Neural crest cell (in vitro differentiated cells): ENCODE measurements at places on chromosomes 12 and 14. TPM values are rescaled to one million over a fixed set of nuclear protein-coding genes. Genes with fewer than 3 reads are reported as not detected.

The SLC22A17 gene
- total RNA-seq = 39.4 and 42.4 TPM in 2 replicates

The KRT85 gene
- total RNA-seq = not detected in 2 replicates

The PLA2G1B gene
- total RNA-seq = not detected in 2 replicates

The ISM2 gene
- total RNA-seq = 0.16 TPM in 1 of 2 replicates, not detected in the other

The ATL1 gene
- 15.9 and 17.4 TPM in 2 replicates for total RNA-seq

The RNF212B gene
- total RNA-seq = not detected in 2 replicates

The TROAP gene
- total RNA-seq = 88.0 and 91.2 TPM in 2 replicates

DNA sequence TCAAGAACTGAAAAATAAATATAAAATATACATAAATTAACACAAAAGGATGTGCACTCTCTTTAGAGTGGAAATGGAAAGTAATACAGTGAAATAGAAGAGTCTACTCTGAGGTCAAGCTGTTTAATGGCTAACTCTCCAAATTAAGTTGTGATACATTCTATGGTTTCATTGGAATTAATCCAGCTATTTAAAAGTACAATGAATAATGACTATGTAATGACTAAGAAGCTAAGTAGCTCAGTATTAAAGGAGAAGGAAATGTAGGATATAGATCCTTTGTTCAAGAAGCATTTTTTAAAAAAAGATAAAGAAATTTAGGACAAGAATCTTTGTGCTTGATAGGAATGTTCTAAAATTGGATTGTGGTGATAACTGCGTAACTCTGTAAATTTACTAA, 85.3 kb downstream of the LRP6 start:
- no peak for DNase-seq

DNA sequence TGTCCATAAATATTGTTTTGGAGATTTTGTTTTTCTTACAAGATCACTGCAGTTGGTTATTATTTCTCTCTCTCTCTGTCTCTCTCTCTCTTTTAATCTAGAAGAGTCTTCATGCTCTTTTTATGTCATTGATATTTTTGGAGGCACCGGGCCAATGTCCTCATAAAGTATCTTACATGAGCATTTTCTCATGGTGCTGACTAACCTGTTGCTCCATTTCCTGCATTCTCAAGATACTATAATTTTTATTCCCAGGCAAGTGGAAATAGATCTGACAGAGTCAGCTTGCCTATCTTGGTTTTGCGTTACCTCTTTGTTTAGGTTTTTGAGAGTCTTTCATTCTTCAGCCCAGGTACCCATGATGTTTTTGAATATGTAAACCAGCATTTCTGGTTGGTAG, 938.8 kb upstream of the FBXO33 start:
- DNase-seq = no peak

DNA sequence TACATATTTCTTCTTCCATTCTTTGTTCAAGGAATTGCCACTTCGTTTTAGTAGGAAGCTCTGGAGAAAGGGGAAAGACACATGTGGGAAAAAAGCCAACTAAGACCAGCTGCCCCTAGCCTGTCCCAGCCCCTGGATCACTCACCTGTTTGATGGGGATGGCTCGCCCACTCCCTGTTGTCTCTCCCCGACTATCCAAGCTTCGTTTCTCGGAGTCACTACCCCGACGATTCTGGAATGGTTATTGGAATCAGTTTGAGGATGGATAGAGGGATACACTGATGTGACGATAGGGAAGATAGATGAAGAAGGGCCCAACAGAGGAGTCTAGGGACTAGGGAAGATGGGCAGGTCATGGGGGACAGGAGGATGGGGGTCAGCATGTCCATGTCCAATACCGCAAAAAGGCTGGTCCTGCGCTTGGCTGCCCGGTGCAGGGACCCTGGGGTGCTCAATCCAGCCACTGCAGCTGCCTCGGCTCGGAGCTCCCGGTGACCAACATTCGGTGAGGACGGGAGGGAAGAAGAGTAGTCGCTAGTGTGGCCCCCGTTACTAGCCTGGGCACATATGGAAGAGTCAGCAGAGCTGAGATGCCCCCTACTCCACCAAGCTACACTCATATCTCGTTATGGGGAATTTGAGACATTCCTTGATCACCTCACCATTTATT, 7.0 kb downstream of the AGAP2 start:
- no peak for DNase-seq

DNA sequence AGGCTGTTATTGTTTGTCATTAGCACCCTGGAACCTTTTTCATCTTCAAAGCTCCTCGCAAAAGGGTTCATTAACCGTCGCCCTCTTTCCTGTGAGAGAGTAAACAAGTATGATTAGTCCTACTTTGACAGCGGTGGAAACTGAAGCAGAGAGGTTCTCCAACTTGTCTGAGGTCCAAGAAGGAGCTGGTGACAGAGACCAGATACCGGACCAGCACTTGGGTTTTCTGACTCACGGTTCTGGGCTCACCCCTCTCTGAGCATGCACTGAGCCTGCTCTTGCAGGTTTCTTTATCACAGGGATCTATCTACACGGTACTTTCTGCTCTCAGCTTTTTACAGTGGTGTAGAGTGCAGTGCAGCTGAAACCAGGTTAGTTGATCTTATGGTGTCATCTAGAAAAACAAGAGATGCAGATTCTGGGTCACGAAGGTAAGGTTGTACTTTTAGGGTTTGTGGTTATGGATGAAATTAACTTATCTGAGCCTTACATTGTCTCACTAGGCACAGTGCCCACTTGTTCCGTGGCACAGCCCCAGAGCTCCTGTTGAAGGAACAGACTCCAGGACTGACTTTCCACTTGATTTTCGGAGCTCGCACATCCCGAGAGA, 62.1 kb downstream of the PPP2R5C start:
- no peak for DNase-seq

DNA sequence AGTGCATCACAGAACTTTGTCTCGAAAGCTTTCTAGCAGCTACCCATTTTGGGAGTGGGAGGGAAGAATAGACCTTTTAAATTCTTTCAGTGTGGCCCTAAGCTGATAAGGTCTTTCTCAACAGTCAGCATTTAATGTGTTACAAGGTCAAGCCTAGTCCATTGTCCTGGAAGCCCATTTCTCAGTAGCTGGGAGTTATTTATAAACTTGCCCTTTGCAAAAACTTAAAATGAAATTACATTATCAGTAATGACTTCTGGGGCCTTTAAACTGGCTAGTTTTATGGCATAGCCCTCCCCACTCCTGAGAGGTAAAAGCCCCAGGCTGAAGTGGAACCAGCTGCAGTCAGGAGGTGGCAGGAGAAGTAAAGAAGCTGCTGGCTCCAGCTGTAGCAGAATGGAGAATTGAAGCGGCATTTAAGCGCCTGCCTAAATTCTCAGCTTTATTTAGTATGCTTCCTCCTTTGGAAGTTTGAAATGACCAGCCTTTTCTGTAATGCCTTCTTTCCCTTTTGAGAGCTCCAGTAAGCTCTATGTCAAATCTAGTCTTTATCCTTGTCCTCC, 12.4 kb downstream of the COPZ1 start:
- DNase-seq = no peak

DNA sequence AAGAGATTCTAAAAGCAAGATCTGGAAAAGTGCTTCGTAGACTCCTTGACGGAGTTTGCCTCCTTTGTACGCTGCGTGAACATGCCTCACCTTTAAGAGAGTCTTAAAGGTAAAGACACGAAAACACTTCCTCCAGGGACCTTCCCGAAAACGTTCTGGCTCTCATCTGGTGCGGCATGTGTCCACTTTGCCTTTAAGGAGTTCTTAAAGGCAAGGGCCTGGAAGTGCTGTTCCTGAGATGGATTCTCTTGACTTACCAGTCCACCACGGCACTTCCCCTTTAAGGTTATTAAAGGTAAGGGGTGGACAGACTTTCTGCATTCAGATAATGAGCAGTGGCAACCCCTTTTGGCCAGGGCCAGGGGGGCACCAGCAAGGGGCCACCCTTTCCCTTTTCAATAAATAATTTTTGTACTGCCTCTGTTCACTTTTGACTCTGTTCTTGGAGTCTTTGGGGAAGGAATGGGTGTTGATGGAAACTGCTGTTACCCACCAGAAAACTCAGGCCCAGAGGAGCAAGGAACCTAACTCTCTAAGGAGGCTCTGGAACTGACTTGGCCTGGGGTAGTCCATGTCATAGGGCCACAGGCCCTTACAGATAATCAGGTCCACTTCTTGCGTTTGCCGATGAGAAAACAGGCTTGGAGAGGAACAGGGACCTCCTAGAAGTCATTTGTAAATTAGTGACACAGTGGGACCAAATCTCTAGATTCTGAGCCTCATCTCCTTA, 4.4 kb downstream of the REM2 start:
- peak; percentile 44 for DNase-seq

DNA sequence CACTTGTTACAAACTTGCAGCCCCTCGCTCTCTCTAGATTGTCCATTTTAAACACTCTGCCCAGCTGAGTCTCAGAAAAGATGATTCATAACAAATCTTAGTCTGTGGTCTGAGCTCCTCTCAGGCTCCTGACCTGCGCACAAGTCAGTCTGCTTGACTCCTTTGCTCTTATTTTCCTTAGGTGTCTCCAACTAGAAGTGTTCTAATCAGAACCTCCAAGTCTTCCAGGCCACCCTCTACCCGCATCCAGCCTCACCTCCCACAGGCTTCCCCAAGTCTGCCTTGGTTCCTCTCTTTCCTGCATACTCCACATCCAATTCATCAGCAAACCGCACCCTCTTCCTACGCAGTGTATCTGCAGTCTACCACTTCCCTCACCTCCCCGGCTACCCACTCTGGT, 42.4 kb upstream of the BDKRB2 start:
- DNase-seq = no peak

DNA sequence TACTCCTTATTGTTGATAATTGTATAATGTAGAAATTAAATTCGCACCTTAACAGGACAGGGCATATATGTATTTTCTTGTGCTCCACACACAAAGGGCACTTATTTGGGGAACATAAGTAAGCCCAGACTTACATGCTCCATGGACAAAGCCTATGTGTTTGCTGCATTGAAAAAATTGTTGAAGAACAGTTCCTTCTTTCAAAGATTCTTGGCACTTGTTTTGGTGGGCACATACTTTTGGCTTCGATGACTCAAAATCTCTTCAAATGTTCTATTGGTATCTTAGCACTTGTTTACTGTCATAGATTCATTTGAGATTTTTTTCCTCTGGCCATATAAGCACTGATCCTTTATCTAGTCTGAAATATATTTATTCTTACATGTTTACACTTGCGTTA, 1.4 kb upstream of the MAP4K5 start:
- no peak for DNase-seq

DNA sequence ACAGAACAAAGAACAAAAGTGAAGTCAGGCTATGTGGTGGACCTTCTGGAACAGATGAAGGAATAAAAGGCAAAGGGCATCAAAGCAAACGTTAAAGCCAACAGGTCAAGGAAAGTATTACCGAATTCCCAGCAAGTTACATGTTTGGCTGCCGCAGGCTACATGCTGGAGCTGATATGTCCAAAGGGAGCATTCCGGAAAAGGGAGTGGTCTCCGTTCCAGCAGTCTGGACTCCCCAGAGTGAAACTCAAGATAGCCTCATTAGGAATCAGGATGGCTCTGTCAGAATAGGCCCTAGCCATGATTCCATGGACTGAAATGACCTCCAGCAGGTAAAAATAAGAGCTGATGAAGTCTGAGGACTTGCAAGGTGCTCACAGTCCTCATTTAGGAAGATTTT, 379.8 kb upstream of the PRICKLE1 start:
- DNase-seq = no peak

- DNase-seq = no peak
Observed at GRCh38 chr14:65444230-65444629, 31.7 kb downstream of the FUT8 start.
